Hematopoietic multipotent progenitor cell treated with erythropoietin and hydrocortisone succinate and interleukin-3 and kit ligand, for 6 days (in vitro differentiated cells): ENCODE measurements at places on chromosomes 11 and 22.

DNA sequence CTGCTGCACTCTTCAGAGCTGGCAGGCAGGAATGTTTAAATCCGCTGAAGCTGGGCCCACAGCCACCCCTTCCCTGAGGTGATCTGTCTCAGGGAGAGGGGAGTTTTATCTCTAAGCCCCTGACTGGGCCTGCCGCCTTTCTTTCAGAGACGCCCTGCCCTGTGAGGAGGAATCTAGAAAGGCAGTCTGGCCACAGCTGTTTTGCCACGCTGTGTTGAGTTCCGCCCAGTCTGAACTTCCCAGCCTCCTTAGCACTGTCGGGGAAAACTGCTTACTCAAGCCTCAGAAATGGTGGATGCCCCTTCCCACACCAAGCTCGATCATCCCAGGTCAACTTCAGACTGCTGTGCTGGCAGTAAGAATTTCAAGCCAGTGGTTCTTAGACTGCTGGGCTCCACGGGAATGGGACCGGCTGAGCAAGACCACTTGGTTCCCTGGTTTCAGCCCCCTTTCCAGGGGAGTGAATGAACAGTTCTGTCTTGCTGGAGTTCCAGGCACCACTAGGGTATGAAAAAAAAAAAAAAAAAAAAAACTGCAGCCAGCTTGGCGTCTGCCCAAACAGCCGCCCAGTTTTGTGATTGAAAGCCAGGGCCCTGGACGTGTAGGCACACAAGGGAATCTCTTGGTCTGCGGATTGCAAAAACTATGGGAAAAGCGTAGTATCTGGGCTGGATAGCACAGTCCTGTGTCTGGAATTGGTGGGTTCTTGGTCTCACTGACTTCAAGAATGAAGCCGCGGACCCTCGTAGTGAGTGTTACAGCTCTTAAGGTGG is 127.4 kb downstream of the SPON1 start:
- no peak for DNase-seq

DNA sequence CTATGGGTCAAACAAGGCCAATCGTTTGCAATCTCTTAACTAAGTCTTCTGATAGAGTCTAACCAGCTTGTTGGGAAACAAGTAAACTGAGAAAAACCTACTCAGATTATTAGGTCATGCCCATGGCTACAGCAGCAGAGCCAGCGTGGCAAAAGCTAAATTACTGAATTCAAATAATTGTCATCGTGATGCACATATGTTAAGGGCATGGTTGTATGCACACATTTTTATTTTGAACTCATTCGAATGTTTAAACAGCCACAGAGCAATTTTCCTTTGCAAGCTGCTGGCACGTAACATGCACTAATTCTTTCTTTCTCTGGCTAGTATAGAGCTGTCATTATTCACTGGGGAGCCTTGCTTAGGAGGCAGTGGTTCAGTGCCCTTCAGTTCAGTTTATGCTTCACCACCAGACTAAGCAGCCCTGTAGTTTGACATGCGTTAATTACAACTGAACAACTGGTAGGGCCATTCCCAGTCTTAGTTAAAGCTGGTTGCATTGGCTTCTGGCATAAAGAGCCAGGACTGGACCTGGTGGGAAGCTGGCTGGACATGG is 396.4 kb downstream of the METTL15 start:
- DNase-seq: no peak

- no peak for DNase-seq
Observed at GRCh38 chr11:120378474-120378873, 42.3 kb downstream of the ARHGEF12 start.

- no peak for DNase-seq
Observed at GRCh38 chr11:2585566-2586086, 114.2 kb downstream of the KCNQ1OT1 start.

DNA sequence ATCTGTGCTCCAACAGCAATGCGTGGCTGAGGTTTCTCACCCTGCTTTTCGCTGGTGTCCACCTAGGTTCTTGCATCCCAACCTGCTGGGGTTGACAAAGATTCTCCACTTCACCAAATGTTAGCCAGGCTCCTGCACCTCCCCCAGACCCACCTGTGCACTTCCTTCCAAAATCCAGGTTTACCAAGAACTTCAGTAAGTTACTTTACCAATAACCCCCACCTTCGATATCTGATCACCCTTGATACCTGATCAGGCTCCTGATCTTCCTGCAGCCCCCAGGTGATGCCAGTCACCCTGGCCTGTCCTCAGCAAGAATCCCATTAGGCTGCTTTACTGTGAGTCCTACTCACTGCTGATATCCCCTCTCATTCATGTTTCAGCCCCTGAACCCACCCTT is 1203.4 kb downstream of the TBC1D22A start:
- no peak for DNase-seq

GRCh38 chr11:84806354-84806753 is 820.8 kb downstream of the DLG2 start:
- DNase-seq: no peak

GRCh38 chr11:23497040-23497439 is 636.8 kb upstream of the CCDC179 start:
- peak; percentile 56 for DNase-seq

DNA sequence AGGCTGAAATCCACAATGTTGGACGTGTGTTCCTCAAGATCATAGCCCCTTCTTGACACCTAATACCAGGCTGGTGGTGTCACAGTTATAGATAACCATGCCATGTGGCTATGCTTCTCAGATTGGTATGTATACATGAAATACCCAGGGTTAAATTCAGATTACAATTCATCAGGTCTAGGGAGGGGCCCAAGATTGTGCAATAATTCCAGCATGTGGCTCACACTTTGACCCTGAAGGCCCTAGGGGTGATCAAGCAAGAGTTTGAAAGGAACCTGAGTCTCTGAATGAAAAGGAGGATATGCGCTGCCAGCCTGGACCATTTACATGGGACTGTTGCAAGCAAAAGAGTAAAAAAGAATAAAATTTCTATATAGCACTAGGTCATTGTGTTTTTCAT is 7.4 kb downstream of the OR4C6 start:
- no peak for DNase-seq

DNA sequence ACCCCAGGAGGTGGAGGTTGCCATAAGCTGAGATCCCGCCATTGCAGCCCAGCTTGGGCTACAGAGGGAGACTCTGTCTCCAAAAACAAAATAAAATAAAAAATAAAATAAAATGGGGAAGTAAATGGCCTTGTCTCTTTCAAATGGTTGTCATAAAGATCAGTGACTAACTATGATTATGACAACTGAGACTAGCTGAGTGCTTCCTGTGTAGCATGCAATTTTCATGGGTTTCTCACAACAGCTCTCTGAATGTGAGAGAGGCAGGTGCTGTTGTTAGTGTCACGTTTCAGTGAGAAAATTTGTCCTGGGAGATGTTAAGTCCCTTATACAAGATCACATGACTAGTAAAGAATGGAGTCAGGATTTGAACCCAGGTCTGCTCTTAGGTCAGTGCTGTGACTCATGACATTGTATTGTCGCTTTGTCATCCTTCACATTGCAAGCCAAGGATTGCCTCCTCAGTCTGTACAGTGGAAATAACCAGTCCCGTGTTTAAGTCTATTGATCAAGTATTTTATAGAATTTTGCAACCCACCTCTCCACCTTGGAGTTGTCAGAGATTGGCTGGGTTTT is 163.3 kb upstream of the CCDC90B start:
- no peak for DNase-seq

DNA sequence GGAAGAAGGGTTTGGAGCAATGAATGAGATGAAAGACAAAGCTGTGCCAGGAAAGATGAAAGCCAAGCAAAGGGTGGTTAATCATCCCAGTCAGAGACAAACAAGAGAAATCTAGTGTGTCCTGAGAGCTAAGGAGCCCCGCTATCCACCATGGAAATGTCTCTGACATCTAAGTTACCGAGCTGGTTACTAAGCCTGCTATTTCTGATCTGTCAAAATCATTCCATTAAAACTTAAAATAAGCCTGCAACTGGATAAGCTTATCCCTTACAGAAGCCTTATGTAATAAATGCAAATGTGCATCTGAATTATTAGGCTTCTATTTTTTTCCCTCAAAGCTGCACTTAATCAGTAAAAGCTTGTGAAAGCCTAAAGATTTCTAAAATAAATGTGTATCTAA is 22.1 kb upstream of the SESN3 start:
- no peak for DNase-seq

DNA sequence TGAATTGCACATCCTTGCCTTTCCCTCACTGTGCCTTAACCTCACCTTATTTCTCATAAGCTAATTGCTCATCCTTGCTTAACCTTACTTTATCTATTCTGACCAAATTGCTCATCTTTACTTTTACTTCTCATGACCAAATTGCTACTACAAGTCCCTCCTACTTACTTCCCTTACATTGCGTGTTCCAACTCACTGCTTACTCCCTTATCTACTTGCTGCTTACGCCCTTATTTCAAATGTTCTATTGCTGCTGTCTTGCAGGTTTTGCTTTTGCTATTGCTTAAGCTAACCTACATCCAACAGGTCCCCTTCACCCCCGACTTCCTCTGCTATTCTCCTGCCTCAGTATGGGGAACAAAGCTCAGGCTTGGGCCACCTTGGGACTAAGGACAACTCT is 8.0 kb downstream of the OR8B2 start:
- DNase-seq: no peak

- no peak for DNase-seq
Observed at GRCh38 chr22:25159028-25159427, 40.6 kb upstream of the CRYBB3 start.

DNA sequence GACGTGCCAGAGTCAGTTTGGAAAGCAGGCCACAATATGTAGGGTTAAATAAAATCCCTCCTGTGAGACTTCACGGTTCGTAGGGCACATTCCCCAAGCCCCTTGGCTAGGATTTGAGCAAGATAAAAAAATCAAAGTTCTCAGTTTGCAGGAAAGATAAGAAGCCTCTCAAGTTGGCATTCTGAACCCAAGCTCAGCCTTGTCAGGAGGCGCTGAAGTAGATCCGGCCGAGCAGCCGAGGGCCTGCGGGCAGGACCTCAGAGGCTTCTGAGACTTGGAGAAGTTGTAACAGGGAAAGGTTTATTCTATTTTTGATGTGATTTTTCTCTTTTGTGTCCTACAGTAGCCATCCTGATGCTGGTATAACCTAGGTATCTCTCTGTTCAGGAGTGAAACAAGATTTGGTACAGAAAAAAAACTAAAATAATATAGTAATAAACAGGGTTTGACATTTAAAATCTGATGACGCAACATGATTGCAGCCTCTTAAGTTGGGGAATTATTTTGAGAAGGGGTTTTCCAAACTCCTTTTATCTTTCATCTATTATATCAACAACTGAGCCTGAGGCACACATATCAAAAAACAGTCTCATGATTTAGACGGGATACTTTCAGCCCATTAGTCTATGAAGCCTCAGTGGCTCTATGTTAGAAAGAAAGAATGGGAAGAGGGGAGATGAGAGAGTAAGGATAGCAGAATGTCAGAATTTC is 10.1 kb downstream of the PATE2 start:
- no peak for DNase-seq

DNA sequence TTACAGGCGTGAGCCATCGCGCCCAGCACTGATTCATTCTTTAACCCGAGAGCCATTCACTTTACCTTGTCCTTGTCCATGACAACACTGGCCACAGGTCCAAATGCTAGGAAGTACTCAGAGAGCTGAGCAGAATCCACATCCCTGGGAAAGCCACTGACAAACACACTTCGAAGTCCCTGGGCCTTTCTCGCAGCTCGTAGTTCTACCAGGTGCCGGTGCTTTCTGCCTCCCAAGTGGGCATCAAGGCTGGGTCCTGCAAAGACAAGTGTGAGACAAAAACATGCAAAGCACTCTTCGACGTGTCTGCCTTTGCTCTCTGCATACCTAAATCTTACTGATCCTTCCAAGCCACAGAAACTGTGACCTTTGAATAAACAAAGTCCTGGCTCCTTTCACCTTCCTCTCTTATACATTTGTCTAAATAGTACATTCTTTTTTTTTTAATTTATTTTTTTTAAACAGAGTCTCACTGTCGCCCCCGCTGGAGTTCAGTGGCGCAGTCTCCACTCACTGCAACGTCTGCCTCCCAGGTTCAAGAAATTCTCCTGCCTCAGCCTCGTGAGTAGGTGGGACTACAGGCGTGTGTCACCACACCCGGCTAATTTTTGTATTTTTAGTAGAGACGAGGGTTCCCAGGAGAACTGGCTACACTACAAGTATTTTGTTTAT is 2.2 kb downstream of the TUT1 start:
- peak; percentile 66 for DNase-seq

- peak; percentile 59 for DNase-seq
Observed at GRCh38 chr22:29772170-29772641, 5.0 kb downstream of the UQCR10 start.
